ENCODE measurements at places on chromosomes 13 and 19. TPM values are rescaled to one million over a fixed set of nuclear protein-coding genes. Genes with fewer than 3 reads are reported as not detected.

- no peak for DNase-seq
Measured at GRCh38 chr13:110746438-110746837, 32.9 kb downstream of the ING1 start.

DNA sequence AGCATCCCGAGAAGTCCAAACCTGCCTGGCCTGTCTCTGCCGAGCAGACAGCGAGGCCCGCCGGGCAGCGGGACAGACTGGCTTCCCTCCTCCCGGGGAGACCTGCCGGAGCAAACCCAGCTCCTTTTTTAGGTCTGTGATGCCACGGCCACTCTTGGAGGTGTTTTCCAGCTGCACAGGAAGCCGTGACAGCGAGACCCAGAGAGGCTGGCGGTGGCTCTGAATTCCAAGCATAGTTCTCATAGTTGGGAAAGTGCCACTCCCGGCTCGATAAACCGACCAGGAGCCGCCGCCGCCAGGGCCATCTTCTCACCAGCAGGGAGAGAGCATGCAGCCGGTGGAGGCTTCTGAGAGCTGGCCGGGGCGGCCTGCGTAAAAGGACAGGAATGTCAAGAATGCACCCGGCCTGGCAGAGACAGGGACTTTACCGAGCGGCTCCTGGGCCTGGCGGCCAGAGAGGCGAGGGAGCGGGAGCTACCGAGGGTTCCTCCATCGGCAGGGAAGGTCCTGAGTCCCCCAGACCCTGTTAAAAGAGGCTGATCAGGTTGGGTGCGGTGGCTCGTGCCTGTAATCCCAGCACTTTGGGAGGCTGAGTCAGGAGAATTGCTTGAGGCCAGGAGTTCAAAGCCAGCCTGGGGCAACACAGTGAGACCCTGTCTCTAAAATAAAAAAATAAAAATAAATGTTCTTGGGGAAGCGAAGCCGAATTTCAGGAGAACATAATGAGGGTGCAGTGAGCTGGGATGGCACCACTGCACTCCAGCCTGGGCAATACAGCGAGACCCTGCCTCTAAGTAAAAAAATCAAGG lies 64.9 kb downstream of the GADD45B start:
- no peak for DNase-seq

The CGB8 gene
- not detected for total RNA-seq

The ZNF536 gene
- total RNA-seq: 0.49 TPM

GRCh38 chr13:28110414-28110813 lies 10.0 kb upstream of the FLT3 start:
- no peak for DNase-seq

DNA sequence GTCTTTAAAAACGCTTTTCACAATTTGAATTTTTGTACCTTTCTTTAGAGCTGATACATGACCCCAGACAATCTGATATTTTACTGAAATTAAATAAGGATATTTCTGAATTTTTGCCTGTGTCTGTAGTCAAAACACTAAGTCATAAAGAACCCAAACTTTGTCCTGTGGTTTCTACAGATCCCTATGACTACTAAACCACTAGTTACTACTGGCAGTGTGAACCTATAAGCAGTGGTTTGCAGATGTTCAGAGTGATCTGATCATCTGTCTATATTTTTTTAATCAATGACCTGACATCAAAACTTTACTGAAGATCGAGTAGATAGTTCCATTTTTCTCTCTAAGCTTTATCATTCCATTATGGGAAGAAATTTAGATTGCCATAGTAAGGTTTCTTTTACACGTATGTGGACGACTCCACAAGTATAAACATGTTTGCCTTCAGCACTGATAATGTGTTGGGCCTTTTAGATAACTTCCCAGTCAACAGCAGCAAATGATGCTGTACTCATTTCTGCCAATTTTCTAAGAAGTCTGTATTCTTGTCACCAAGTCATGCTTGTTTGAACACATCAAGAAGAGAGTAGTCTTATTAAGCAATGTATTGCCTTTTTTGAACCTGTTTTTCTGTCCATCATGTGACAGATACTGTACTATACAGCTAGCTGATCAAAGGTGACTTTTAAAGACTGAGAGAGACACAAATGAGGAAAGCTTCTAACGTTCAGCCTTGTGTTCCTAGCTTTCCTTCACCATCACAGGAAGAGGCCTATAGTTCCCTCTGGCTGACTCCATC lies 21.8 kb downstream of the POLR1D start:
- no peak for DNase-seq

GRCh38 chr19:49151267-49152118 lies 3.7 kb downstream of the HRC start:
- DNase-seq: no peak

DNA sequence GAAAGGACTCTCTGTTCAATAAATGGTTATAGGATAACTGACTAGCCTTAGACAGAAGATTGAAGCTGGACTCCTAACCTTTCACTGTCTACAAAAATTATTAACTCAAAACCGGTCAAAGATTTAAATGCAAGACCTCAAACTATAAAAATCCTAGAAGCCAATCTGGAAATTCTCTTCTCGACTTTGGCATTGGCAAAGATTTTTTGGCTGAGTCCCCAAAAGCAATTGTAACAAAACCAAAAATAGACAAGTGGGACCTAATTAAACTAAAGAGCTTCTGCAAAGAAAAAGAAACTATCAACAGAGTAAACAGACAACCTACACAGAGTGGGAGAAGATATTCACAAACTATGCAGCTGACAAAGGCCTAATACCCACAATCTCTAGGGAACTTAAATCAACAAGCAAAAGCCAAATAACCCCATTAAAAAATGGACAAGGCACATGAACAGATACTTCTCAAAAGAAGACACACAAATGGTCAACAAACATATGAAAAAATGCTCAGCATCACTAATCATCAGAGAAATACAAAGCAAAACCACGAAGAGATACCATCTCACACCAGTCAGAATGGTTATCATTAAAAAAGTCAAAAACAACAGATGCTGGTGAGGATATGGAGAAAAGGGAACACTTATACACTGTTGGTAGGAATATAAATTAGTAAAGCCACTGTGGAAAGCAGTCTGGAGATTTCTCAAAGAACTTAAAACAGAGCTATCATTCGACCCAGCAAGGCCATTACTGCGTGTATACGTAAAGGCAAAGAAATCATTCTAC lies 266.3 kb downstream of the DNAJC15 start:
- no peak for DNase-seq

- no peak for DNase-seq
Measured at GRCh38 chr19:4171676-4172075, 10.7 kb downstream of the SIRT6 start.

DNA sequence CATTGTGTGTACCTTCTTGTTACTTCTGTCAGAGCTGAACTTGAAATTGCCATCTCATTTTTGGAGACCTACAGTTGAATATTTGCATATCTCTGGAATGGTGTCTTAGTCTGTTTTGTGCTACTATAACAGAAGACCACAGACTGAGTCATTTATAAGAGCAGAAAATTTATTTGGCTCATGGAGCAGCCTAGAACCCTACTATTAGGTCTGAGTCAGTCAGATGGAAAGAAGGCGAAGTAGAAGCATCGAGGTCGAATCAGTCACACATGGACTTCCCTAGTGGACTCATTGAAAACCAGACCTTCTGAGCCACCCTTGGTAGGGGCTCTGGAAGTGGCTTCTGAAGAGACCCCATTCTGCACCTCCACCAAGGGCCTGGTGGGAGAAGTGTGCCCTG lies 33.9 kb upstream of the TPT1 start:
- DNase-seq: no peak

Measured in esophagus squamous epithelium (tissue), 5 donors.